ENCODE measurements at places on chromosomes 3 and 15. TPM values are rescaled to one million over a fixed set of nuclear protein-coding genes. Genes with fewer than 3 reads are reported as not detected.

DNA sequence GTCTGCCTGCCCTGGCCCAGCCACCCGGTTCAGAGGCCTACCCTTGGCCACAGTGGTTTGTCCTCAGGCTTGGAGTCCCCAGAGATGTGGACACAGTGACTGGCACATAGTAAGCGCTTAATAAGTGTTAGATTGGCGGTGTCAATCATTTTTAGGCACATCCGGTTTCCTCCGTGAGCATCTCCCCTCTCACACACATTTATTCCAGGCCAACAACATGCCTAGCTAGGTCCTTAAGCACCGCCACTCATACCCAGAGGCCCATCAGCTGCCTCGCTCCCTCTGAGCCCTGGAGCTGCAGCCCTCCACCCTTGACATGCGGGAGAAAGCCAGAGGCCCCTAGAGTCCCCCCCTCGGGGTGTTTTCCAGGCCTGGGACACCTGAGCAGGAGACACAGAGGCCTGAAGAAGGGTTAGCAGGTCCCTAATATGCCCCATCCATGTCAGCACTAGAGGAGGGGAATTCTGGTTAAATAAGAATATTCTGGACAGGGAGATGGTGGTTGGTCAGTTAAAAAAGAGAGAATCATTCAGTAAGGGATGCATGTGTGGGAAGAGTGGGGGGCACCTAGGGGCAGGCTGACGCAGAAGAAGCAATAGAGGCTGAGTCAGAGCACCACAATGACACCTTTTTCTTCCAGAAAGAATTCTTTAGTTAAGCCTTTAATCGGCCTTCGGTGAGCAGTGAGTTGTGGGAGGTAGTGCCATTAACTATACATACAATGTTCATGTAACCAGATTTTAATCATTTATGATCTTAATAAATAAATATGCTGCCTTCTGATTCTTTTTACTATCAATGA is 22.3 kb downstream of the NR2F2 start:
- DNase-seq, result no peak

DNA sequence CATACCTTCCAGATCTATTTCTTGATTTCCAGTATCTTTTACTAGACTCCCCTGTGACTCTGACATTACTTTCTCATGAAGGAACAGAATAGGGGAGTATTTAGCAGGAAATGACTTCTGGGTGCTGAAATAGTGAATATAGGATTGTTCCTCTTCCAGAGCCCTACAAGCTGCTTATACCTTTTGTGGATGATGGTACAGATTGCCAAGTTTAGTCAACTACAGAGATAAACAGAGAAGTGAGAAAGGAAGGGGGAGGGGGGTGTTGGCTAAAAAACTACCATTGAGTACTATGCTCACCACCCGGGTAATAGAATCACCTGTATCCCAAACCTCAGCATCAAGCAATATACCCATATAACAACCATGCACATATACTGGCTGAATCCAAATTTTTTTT is 298.3 kb upstream of the GPR149 start:
- DNase-seq, result no peak

GRCh38 chr3:134614955-134615354 is 35.9 kb downstream of the KY start:
- DNase-seq, result no peak

DNA sequence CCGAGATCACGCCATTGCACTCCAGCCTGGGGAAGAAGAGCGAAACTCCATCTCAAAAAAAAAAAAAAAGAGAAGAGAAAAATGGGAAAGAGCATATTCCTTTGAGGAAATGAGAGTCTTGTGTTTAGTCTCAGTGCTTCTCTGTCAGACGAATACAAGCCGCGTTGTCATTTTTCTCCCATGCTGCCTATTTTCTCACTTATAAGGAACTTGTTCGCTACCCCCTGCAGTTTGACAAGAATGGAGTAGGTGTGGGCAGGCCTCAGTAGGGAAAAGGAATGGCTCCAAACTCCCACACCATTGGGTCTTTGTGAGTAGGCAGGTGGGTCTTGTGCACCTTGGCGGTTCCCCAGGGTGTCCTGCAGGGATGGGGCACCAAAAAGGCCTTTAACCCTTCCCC is 6.5 kb downstream of the GPR160 start:
- no peak for DNase-seq

DNA sequence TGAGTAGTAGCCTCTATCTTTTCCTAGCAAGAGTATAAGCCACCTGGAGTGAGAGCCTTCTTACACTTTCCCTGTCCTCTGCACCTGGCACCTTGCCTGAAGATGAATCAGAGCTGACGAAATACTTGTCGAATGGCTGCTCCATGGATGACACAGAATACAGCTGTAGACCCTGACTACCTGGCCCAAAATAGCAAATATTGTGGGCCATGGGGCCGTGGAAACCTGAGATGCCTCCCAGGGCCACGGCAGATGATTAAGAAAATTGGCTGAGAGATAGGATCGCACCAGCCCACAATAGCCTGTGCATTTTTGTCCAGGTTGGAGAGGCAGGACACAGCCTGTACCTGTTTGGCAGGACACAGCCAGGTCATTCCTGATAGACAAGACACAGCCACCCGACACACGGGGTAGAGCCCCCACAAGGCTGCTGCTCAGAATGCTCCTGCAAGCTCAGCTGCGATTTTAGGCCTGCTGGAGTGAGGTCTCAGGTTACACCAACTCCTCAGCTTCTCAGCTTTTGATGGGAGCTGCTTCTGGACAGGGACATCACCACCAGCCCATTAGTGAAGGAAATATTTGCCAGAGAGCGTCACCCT is 22.9 kb upstream of the TPM1 start:
- no peak for DNase-seq

PLA2G4E gene
- total RNA-seq, result 0.05 TPM

WDR93 gene
- not detected for total RNA-seq

LHFPL4 gene
- total RNA-seq, result not detected
